ENCODE measurements at places on chromosomes 4 and X.
A peak's percentile ranks its signal among the peaks of the same experiment; 100 is the strongest.

DNA sequence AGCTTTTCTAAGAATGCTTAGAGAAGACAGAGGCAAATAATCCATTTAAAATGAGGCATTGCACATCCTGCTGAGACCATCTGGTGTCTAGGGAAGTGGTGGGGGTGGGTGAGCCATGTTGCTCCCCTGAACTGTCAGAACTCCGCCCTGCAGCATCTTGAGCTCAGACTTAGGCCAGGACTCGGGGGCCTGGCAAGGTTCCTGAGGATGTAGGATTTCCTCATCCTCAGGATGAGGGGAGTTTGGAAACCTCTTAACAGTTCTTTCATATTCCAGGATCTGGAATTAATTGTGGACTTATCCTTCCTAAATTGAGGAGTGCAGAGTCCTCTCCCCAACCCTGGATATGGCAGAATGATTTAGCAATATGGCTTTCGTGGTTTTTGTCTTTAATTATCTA lies 6.6 kb downstream of the TLL1 start:
- no peak for DNase-seq

DNA sequence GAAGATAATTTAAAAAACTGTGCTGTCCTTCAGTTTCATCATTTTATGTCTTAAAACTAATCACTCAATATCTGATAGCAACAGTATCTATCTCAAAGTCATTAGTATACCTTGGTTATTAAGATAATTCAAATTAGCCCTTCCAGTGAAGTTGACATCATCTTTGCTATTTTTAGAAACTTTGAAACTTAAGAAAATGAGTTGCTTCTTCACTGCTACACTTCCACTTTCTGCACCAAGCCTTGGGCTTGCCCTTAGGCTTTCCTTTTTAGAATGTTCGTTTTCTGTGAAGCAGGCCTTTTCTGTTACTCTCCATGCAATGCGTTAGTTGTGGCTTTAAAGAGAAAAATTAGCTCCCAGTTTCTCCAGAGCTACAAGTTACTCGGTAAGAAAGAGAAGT lies 4.4 kb upstream of the VAMP7 start:
- no peak for DNase-seq

- no peak for DNase-seq
These were observed 42.4 kb downstream of the MSX1 start for GRCh38 chr4:4901877-4902276.

DNA sequence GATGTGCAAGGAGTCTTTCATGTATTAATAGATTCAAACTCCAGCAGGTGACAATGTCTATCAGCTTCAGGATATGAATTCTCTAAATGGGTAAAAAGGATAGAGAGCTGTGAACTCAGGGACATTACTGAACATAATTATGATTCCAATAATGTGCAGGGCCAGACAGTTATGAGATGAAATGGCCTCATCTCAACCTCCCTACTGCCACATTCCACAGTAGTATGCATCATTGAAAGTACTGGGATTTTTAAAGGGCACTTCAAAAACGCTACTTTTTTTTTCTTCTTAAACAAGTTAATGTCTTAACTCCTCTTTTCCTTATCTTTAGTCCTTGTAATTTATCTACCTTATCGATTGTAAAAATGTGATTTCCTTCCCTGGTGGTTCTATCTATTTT lies 202.0 kb downstream of the APBB2 start:
- DNase-seq, result no peak

DNA sequence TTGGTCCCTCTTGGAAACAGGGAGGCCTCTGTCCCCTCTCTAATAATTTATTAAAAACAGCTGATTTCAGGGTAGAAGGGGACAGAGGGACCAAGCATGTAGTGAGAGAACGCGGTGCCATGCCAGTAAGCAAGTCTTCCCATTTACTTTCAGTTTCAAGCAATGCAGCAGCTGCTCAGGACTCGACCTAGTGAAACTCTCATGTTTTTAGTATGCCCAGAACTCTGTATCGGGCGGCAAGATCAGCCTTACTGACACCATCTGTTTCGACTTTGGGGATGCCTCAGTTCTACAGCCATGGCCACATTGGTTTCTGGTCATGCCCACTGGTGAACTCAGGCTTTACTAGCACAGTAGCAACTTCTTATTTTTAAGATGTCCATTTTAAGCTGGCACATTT lies 40.6 kb downstream of the ZNF81 start:
- no peak for DNase-seq

GRCh38 chrX:48478806-48479205 lies 2.8 kb downstream of the FTSJ1 start:
- no peak for DNase-seq

- DNase-seq, result peak; percentile 98
These were observed 54.1 kb downstream of the APBB2 start for GRCh38 chr4:41160012-41160789.

- DNase-seq, result peak; percentile 30
These were observed 110.4 kb upstream of the ATXN3L start for GRCh38 chrX:13430136-13430827.

DNA sequence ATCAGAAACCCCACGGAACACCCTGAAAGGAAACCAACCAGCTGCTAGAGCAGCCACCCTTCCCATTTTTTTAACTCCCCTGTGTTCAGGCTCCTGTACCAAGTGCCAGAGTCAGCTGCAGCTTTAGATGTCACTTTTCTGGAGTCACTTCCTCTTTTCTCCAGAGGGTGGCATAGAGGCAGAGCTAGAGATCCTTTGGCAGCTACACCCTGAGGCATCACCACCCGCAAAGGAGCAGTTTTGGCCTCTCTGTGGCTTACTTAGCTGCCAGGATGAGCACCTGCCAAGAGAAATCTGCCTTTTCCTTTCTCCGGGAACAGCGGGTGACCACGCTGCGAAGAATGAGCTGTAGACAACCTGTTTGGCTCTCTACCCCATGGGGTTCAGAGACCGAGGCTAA lies 58.0 kb upstream of the CHRDL1 start:
- DNase-seq, result peak; percentile 71

DNA sequence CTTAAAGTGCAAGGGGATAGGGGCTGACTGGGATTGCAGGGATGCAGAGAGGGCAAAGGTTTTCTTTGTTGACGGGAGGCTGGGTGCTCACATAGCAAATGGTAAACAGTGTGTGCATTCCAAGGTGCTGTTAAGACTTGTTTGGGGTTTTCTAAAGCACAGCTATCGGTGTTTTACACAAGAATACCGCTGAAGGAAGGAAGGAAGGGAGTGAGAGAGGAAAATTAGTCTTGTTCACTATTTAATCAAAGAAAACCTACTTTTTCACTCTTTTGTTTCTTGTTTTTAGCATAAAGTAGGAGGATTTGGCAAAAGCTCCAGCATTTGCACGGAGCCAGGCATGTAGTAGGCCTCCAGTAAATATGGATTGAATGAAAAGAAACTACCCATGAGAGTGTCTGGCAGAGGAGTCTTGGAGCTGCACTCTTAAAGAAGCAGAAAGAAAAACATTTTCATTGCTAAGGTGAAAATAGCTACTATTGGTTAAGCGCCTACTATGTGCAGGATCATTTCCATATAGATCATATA lies 99.7 kb downstream of the FIP1L1 start:
- no peak for DNase-seq
